ENCODE measurements at places on chromosomes 4 and X.

- no peak for DNase-seq
Observed at GRCh38 chr4:83328521-83329187, 6.0 kb downstream of the HPSE start.

GRCh38 chrX:47143894-47144625 is 442 bp downstream of the NDUFB11 start:
- DNase-seq, result peak; percentile 37

DNA sequence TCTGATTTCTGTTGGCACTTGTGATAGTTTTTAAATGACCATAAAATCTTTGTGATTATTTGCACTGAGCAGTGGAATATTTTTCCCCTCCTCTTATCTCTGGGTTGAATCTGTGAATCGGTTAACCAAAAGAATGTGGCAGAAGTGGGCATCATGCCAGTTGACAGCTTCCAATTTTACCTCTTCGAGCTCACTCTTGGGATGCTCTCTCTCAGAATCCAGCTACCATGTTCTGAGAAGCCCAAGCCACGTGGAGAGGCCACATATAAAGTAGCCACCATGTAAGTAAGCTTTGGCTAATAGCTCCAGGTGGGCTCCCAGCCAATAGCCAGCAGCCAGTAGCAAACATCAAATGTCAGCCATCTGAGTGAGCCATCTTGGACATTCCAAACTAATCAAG is 12.9 kb upstream of the WDR19 start:
- no peak for DNase-seq

DNA sequence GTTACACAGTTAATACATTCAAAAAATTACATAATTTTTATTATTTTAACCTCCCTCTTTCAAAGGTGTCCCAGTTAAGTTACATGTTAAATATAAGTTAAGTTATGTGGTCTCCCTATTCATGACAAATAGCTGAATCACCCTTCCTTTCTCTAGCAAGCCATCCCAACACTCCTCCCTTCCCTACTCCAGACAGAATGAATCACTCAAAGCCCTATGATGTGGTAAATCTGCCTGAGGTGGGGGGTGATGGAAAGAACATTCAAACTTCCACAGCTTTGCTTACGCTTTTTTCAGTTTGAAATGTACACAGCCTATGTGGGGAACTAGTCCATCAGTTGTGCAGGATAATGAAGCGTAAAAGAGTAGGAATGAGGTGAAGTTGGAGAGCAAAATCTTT is 90.2 kb downstream of the CXCL13 start:
- no peak for DNase-seq

- no peak for DNase-seq
Observed at GRCh38 chr4:907103-907400, 25.1 kb downstream of the GAK start.

DNA sequence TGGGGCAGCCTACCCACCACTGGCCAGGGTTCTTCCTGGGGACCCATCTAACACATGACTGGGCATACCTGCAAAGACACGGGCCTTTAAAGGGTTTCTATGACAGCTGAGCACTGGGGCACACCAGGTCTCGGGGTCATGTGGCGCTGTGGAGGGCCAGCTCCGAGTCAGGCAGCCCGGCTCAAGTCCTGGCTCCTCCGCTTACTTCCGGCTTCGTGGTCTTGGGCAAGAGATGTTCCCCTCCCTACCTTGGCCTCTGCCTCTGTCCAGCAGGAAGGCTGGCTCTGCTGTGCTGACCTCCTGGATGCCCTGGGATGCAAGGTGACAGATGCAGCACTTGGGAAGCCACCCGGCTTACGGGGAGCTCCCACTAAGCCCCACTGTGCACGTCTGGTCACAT is 37.6 kb downstream of the HTRA3 start:
- DNase-seq, result no peak

GRCh38 chr4:112296949-112297880 is at the start of gene ALPK1:
TSS of gene ALPK1 (plus strand) at chr4:112297369.
- DNase-seq, result peak; percentile 53

GRCh38 chr4:4326166-4326565 is 36.1 kb downstream of the ZBTB49 start:
- DNase-seq, result no peak

- peak; percentile 12 for DNase-seq
Observed at GRCh38 chr4:67723949-67724348, 23.0 kb upstream of the UBA6 start.

DNA sequence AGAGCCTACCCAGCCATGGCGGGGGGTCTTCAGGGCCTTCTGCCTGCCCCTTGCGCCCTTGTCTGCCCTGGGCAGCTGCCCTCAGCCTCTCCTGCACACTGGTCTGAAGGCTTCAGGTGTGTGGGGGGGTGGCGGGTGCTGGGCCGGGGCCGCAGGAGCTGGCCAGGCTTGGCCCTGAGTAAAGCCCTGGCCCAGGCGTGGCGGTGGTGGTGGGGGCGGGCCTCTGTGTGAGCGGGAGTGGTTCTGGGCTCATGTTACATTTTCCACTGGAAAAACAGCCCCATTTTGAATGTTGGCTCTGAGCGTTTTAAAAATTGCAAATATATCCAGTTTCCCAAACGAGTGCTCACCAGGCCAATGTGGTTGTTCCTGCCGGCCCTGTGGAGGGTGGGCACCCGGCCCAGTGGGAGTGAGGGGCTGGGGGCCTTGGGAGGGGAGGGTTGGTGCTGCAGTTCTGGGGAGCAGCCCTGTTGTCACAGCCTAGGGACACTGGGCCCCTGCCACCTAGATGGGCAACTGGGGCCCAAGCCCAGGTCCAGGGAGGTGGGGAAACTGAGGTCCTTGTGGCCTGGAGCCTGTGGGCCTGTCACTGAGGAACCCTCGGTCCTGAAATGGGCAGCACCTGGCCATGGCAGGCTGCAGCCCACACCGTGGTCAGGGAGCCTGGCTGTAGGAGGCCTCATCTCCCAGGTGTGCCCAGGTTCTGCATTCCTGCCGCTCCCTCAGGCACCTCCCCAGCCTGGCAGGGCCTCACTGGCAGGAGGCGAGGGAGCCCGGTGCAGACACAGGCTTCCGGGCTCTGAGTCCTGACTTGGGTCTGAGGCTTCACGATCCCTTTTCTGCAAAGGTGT is 28.3 kb downstream of the FGFRL1 start:
- no peak for DNase-seq

GRCh38 chr4:140947506-140947905 is 185.8 kb downstream of the RNF150 start:
- no peak for DNase-seq

DNA sequence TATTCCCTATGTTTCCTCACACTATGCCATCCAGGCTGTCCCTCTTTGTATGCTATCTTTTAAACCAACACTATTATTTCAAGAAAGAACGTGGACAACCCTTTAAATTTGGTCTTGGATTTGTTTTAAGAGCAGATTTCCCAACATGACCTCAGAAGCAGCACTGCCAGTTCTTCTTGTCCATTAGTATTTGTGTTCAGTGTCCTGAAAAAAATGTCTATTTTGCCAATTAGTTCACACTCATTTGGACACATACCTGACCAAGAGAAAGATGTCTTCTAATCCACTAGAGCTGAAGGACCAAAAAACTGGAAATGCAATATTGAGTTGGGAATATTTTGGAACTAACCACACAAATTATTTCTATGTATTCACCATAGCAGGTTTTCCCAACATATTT is 223.2 kb upstream of the CNKSR2 start:
- peak; percentile 2 for DNase-seq

DNA sequence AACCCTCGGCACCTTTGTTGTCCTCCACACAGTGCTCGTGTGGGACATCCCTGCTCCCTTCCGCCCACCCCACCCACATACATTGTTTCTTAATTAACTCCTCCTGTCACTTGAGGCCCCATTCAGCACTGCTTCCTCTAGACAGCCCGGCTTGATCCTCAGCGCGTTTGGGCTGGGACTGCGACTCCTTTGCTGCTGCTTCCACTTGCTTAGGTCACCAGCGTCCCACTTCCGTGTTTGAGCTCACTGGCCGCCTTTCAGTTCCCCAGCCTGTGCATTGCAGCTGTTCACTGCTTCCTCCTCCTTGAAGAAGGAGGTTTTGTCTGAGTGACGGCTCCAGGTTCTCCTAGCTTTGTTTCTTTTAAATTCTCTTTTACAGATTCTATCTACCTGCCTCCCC is 16.1 kb downstream of the RNF4 start:
- DNase-seq, result peak; percentile 73

GRCh38 chr4:155722816-155723499 is 35.9 kb upstream of the GUCY1B1 start:
- no peak for DNase-seq

DNA sequence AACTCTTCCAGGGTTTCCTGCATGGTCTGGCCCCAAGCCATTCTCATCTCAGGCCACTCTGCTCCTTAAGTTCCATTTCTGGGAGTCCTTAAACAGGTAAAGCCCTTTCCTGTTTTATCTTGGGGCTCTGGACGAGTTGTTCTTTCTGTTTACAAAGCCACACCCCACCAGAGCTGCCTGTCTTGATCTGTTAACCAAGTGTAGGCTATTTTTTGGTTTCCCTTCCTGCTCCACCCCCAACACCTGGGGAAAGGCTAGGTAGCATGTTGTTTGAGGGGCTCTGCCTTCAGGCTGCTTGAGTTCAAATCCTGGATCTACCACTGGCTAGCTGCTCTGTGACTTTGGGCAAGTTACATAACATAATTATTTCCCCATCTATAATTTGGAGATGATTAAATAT is 40.0 kb downstream of the ERVMER34-1 start:
- DNase-seq, result no peak

DNA sequence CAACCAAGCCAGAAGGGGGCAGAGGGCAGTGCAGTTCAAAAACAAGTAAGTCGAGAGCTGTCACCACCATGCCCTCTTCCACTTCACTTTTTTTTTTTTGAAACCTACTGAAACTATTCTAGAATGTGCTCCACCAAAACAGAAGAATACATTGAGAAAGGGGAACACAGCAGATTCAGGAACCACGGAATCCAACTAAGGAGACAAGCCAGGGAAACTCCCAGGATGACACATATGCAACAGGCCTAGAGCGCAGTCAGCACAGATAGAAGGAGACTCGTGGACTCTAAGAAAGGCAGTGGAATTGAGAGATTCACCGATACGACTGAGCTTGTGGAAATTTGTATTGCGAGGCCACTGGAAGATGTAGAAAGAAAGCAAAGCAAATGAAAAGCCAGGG is 66.1 kb downstream of the PHKA2 start:
- DNase-seq, result no peak

- no peak for DNase-seq
Observed at GRCh38 chr4:98634061-98634460, 24.4 kb downstream of the TSPAN5 start.

DNA sequence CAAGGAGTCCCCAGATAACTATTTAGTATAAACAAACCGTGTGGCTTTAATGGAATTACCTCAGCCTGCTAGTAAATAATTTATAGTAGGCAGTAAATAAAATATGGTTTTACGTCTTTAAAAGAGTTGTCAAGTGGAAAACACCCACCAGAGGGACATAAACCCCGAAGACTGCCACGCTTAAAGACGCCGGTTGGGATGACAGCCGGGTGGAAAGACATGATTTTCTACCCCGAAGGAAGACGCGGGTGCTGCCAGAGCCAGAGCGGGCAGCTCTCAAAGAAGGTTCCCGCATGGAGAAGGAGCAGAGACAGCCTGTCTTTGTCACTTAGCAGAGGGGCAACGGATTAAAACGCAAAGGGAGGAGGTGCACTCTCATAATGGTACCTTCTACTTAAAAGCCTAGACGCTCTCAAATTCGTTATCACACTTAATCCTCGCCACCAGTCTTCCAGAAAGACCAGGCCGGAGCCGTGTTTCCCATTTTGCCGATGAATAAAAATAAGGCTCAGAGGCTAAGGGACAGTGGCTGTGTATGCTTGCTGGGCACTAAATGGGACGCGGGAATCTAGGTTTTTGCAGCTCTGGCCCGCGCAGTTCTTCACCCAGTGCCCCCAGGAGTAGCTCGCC is 140.5 kb upstream of the ZIC3 start:
- DNase-seq, result no peak

GRCh38 chr4:126369076-126369475 is 1054.3 kb downstream of the FAT4 start:
- DNase-seq, result no peak

DNA sequence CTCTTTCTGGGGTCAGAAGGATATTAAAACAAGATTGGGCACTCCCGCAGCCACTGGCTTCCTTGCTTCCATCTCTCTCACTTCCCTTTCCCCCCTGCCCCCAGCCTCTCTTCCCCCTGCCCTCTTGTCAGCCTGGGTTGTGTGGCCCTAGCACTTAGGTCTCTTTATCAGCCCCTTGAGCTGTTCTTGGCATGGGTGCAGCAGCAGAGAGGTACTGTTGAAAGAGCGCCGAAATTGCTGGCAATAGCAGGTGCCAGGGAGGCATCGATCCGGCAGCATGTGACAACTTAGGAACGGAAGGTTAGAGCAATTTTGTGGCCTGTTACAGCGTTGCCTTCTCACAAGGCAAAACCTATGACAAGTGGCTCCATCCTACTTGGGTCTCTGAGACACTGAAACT is 333.1 kb upstream of the IGFBP7 start:
- DNase-seq, result no peak

- no peak for DNase-seq
Observed at GRCh38 chrX:13815664-13816063, 1.2 kb downstream of the GPM6B start.

- peak; percentile 15 for DNase-seq
Observed at GRCh38 chrX:119729408-119730201, 28.8 kb upstream of the SOWAHD start.

- no peak for DNase-seq
Observed at GRCh38 chr4:106454581-106454980, 86.0 kb upstream of the GIMD1 start.

DNA sequence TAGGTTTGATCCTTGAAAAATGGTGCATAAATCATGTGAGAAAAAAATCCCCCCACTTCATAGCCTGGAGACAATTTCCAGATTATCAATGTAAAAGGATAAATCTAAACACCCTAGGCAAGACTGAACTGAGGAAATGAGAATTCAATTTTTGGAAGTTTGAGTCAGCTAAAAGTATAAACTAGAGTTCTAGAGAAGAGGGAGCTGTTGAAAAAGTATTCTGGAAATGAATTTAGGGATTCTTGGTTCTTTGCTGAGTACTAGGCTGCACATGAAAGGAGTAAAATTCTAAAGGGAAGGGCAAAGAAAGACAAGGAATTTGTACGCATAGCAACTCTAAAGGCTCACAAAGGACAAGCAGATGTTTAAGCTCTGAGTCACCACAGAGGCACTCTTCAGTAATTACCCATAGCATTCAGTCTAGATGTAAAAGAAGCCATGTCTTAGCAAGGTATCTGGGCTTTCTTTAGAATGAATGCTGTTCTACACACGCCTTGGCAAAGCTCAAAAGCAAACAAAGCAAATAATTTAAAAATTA is 896.5 kb downstream of the PDHA2 start:
- DNase-seq, result no peak

DNA sequence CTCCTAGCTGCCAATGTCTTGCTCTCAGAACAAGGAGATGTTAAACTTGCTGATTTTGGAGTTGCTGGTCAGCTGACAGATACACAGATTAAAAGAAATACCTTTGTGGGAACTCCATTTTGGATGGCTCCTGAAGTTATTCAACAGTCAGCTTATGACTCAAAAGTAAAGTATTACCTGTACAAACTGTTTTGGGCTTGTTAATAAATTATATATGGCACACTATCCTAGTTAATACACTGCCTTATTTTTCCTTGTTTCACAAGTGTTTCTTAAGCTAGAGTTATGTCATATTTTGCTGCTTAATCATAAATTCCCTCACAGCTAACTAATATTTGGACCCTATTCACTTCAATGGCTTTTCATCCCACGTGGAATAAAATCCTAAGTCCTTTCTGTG is 45.3 kb downstream of the STK26 start:
- no peak for DNase-seq

- DNase-seq, result no peak
Observed at GRCh38 chr4:10046471-10046870, 25.2 kb upstream of the SLC2A9 start.

- DNase-seq, result no peak
Observed at GRCh38 chr4:123401271-123402120, 4.9 kb downstream of the SPRY1 start.

All from globus pallidus (tissue), 1 donor.